ENCODE measurements at places on chromosomes 11 and 22. TPM values are rescaled to one million over a fixed set of nuclear protein-coding genes. Genes with fewer than 3 reads are reported as not detected.

DNA sequence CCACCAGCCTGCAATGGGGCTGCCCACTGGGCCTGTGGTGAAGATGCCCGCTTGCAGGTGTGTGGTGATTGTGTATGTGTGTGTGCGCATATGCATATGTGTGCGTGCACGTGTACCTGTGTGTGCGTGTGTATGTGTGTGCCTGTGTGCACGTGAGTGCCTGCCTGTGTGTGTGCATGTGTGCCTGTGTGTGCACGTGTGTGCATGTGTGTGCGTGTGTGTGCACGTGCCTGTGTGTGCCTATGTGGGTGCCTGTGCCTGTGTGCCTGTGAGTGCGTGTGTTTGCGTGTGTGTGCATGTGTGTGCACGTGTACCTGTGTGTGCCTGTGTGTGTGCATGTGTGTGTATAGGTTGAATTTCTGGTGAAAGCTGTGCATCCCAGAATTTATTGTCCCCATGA, 2.4 kb upstream of the MUC6 start:
- DNase-seq = no peak

The OR52N4 gene
- not detected for polyA plus RNA-seq

- DNase-seq = no peak
These were observed 120.5 kb downstream of the MPPED2 start for GRCh38 chr11:30465623-30466022.

DNA sequence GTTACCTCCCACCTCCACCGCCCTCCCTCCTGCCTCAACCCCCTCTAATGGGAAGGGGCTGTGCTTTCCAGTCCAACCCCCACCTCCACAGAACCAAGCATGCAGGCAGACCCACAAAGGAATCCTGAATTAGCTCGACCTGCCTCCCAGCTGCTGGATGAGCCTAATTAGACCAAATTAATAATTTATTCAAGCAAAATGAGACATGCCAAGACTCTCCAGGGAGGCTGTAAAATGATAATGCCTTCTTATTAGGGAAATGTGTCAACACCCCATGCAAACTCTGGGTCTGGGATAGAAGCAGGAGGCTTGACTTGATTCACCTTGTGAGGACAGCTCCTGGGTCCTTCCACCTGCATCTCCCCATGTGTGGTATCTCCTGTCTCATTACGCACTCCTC, 59.4 kb upstream of the HMGXB4 start:
- no peak for DNase-seq

The EHF gene
- polyA plus RNA-seq = 0.12 TPM

DNA sequence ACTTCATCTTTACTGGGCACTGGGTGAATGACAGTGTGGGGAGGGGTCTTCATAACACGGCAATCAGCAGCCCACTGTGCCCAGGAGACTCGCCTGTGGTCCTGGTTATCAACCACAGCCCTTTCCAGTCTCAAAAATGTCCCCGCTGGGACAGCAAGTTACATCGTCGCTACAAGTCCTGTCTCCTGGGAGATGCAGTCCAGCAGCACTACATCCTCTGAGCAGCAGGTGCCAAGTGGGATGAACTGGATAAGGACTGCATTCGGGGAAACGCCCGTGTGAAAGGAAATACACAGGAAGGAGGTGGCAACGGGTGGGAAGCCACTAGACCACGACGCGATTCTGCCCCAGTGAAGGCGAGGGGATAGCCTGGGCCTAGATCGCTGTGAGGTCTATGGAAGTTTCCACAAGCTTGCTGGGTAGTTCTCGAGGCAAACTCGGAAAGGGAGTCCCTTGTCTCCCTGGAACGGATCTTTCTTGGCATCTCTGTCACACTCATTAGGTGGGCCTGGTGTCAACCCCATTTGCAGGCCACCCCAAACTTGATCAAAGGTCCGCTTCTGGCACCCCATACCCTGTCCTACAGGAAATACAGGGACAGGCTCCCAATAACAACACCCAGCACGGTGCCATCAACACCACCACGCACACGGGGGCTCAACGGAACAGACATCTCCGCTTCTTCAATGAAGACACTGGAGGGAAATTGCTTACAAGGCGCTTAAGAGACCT, 4.4 kb downstream of the ASCL2 start:
- DNase-seq = no peak

The LMNTD2 gene
- 0.17 TPM for polyA plus RNA-seq

DNA sequence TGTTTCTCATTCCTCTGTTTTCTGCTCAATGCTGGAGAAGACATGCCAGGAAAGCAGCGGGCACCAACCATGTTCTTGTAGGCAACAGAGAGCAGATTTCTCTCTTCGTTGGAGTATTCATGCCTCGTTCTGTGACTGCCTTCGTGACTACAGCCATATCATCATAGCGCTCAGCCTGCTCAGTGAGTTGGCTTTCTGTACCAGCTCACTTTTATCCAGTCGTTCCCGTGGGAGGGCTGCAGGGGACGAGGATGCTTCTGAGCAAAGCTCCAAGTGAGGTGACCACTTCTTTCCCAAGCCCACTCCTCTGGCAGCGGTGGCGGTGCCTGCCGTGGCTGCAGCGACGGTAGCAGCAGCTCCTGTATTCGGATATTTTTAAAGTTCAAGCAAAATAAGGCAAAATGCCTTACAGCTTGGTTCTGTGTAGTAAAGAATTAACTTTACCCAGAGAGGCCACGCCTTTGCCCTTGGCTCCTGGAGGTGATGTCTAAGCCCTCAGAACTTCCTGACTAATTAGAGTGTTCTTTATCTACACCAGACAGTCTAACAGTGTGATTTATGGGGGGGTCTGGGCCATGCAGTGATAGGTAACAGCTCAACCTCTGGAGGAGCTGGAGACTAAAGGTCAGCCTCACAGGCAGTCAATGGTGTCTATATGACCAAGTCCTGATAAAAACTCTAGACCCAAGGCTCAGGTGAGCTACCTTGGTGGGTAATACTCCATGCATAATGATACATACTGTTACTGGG, 35.3 kb downstream of the LDHAL6A start:
- DNase-seq = no peak

DNA sequence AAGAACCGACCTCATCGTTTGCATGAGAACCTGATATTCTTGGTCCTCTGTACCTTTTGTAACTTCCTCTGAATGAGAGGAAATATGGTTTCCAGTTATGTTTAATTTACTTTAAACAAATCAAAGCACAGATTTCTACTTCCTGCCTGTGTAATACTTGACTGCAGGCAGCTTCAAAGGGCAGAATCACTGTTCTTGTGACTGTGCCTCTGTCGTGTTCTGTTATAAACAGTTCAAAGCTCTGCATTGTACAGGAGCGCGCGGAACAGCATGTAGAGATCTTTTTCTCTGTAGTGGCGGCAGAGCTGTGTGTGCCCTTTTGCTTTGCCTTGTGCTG, 73.2 kb upstream of the CLDN5 start:
- no peak for DNase-seq

DNA sequence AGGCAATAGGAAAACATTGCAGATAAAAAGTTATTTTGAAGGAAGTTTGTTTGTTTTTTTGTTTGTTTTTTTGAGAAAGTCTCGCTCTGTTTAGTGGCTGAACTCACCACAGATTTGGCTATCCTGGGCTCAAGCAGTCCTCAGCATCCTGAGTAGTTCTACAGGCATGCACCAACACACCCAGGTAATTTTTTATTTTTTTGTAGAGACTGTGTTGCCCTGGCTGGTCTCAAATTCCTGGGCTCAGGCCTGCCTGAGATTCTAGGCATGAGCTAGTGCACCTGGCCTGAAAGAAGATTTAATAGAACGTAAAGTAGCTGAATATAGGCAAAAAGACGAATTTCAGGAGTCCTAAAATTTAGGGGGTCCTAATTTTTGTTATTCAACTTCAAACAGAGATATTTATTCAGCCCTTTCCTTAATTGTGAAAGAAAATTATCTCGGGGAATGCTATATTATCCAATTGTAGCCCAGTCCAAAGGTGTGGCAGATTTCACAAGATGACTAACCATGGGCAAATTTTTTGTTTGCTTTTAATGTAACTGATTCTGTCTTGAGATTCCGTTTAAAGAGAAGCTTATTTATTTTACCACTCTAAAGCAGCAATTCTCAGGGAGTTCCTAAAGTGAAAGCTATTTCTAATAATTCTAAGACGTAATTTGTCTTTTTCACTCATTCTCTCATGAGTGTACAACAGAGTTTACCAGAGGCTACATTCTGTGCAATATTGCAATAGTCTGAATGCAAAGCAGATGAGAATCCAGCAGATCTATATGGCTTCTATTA, 940 bp downstream of the IL18 start:
- no peak for DNase-seq
